ENCODE measurements at places on chromosomes 2 and 18.

DNA sequence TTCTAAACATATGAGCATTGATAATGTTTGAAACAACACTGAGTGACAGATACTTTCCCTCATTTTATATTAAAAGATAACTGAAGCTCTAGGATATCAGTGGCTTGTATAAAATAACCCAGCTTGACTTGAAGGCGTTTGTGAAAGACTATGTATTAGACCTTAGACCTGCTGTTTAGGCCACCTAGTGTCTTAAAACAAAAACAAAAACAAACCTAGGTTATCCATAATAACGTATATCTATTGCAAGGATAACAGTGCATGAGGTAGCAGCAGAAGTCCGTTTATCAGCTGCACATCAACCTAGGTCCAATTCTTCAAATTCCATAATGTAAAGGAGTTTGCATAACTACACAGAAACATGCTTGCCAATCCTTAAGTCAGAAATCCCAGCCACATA is 79.5 kb upstream of the MAP2 start:
- no peak for DNase-seq

- DNase-seq = no peak
These were observed 66.5 kb downstream of the SLC40A1 start for GRCh38 chr2:189514104-189514503.

- DNase-seq = no peak
These were observed 89.6 kb downstream of the TCF7L1 start for GRCh38 chr2:85222792-85223191.

DNA sequence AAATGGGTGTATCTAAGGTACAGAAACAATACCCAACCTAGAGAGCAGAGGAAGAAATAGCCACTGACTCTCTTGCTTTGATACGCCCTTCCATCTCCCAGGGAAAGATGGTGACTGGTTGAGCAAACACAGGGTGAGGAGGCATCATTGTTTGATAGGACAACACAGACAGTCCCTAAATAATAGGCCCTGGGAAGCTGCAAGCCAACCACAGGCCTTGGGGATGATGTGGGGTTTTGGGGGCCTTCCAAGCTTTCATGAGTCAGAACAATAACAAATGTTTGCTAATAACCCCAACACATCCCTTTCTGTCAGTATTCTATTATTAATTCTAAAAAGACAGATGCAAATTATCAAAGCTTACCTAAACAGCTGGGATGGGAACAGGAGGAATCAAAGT is 9.8 kb downstream of the LGALSL start:
- no peak for DNase-seq

- DNase-seq = no peak
These were observed 148.3 kb downstream of the KLHL29 start for GRCh38 chr2:23533338-23533695.

GRCh38 chr2:85409845-85410583 is at the start of gene CAPG:
Gene CAPG, minus strand, starts transcription at chr2:85410366. Its CDS starts 8,221 bp downstream, at chr2:85402145.
- no peak for DNase-seq

DNA sequence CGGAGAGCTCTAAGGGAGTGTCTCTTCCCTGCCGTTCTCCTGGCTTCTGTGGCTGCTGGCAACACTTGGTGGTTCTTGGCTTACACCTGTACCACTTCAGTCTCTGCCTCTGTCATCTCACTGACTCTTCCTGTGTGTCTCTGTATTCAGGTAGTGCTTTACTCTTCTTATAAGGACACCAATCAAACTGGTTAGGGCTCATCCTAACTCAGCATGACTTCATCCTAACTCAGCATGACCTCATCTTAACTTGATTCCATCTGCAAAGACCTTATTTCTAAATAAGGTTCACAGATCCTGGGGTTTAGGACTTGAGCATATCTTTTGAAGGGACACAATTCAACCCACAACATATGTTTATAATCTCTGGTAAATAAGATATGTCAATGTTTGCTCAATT is 51.6 kb upstream of the DSEL start:
- DNase-seq = no peak

DNA sequence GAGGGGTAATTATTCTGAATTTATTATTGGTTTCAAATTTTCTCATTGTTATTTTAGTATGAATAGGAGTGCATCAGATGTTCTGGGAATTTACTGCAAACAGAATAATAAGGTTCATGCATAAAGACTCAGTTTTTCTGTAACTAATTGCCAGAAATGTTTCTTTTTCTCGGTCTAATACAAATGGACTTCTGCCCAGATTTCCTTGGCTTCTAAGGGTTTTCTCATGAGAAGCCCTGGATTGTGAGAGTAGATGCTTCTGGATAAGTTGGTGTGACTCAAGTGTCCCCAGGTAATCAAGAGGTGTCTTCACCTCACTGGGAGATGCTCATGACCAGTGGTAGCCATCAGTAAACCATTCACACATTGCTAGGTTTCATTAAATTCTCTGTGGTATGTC is 78.5 kb downstream of the CCDC85A start:
- no peak for DNase-seq

- DNase-seq = no peak
These were observed 56.3 kb downstream of the DNMT3A start for GRCh38 chr2:25285265-25286024.

DNA sequence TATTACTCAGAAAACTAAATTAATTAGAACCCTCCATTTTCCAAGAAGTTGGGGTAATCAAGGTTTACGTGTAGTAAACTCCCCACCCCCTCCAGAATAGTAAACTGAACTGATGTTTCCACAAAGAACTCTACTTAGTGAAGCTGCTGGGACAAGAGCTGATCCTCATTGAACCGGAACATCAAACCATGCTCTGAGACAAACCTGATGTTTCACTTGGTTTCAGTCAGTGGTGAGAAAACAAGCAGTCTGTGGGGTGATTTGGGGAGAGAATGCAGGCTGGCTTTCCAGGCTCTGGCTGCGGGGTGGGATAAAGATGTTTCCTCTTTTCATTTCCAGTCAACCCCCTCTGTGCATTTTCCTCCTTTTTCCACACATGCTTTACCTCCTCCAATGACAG is 38.2 kb downstream of the CELF4 start:
- DNase-seq = no peak

GRCh38 chr2:241131531-241131930 is 17.7 kb downstream of the PASK start:
- no peak for DNase-seq

DNA sequence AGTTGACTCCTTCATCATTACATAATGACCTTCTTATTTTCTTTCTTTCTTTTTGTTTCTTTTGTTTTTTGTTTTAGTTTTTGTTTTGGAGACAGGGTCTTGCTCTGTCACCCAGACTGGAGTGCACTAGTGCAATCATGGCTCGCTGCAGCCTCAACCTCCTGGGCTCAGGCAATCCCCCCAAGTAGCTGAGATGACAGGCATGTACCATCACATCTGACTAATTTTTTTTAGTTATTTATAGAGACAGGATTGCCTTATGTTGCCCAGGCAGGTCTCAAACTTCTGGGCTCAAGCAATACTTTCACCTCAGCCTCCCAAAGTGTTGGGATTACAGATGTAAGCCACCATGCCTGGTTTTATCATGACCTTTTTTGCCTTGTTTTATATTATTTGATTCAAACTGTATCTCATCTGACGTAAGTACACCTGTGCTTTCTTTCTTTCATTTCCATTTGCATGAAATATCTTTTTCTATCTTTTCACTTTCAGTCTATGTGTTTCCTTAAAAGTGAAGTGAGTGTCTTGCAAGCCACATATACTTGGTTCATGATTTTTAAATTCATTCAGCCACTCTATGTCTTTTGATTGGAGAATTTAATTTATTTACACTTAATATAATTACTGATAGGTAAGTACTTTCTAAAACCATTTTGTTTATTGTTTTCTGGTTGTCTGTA is 39.1 kb downstream of the SP100 start:
- DNase-seq = no peak

GRCh38 chr2:149004836-149005235 is 33.7 kb upstream of the LYPD6B start:
- DNase-seq = no peak

DNA sequence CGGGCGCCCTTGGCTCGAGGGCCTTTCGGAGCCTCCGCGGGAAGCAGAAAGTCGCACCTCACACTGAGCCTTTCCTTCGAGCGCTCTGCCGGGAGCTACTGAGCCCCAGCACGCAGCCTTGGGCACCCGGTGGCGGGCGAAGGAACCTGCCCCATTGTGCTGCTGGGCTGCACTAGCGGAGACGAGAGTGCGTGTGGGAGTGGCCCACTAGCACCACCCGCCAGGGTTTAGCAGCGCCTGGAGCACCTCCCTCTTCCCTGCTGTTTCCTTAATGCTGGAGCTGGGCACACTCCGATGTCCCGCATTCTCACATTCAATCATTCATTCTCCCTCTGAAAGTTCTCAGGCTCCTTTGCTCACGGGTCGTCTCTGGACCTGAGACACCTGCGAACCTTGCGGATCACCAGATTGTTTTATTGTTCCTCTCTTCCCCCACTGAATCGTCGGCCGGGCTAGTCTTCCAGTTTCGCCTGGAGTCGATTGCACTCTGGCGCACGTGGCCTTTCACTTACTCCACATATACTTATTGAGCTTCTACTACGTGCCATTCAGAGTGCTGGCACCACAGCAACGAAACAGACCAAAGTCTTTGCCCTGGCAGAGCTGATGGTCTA is 8.5 kb upstream of the PAX3 start:
- DNase-seq = no peak

DNA sequence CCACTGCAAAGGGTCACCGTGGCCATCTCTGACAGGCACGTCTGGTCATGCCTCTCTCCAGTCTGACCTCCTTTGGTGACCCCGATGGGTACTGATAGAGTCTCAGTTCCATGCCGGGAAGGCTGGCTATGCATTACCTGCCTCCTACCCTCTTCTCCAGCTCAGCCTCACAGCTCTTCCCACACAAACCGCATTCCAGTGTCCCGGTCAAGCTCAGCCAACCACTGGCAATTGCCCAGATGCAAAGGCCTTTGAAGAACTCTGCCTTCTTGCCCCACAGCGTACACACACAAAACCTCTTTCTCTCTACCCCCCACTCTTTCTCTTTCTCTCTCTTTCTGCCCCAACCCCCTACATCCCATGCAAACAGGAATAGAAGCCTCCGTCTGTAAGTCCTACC is 37.6 kb downstream of the TMEM163 start:
- no peak for DNase-seq

DNA sequence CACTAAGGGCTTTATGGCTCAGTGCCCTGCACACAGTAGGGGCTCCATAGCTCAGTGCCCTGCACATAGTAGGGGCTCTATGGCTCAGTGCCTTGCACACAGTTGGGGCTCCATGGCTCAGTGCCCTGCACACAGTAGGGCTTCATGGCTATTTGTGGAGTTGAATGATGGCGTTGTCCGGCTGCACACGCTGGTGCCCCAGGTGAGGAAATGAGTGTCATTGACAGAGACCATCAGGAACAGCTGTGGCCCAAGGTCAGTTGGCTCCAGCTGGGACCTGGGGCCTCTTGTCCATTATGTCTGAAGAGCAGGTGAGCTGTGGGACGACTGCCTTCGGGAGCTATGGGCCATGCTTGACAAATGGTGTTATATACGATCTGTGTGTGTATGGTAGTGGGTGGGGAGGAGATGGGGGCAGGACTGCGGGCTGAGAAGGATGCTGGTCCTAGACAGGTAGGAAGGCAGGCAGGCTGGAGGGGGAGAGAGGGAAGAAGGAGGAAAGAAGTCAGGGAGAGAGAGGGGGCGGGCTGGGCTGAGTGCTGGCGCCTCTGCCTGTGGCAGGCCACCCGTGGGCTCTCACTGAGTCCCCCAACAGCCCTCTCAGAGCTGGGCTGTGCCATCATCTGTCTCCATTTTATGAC is 130.6 kb downstream of the CLIP4 start:
- no peak for DNase-seq

GRCh38 chr2:72112401-72112800 is 35.3 kb downstream of the CYP26B1 start:
- no peak for DNase-seq

GRCh38 chr2:10166676-10167292 is 44.2 kb downstream of the RRM2 start:
- DNase-seq = no peak

- no peak for DNase-seq
These were observed 107.9 kb downstream of the KLHL29 start for GRCh38 chr2:23492921-23493320.

DNA sequence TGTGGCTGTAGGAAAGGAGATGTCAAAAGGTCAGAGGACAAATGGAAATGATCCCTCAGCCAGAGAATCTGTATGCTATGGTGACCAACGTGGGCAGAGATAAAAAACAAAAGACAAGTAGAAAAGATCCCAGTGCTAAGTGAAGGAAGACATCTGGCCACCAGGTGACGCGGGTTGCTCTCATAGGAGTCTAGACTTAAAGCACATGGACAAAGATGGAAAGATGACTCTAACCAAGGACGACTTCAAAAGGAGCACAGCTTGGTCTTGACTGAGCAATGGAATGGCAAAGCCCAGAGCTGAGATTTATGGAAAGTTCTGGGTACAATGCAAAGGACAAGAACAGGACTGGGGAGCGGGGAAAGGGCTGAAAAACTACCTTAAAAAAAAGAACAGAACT is 96.8 kb downstream of the CLIP4 start:
- no peak for DNase-seq

DNA sequence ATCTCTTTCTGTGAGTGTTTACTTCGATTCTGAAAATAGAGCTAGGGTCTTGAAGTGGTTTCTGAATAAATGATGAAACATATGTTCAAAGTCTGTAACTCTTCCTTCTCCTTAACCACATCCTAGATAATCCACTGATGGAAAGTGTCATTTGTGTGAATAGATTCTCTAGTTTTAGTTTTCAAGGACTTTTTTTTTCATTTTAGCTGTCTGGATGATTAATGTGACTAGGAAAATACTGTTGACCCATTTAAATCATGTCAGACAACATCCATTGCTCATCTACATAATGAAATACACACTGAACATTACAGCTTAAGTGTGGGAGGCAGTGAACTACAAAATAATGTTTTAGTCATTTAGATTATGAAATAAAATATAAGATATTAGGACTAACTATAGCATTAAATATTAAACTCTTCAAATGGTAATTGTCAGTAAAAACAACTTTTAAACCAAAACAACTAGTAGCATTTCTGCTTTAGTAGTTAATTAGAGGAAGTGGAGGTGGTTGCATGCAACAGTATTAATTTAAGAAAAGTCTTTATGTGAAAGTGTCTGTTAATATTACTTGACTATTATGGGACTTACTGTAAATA is 39.1 kb upstream of the DLX1 start:
- no peak for DNase-seq
